ENCODE measurements at places on chromosomes 5 and 9.

DNA sequence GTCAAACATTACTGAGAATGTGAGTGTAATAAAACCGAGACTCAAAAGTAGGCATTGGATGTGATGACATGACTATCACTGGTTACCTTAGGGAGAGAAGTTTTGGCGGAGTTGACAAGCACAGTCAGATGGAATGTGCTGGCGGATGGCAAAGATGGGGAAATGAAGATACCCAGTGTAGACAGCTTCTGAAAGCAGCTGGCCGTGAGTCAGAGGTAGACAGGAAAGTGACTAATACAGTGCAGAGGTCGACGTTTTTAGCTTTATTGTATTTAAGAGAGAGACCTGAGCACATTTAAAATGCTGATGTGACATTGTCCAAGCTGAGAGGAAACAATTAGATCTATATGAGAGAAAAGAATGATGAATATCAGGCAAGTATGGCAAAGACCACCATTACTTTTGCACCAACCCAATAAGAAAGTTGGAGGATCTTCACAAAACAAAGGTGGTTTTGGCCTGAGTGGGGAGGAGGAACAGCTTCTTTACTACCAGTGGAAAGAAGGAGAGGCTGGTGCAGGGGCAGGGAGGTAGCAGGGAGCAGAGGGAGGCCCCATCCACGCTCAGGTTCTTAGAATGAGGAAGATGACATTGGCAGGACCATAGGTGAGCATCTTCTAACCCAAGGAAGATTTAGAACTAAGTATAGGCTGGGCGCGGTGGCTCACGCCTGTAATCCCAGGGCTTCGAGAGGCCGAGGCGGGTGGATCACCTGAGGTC, 36.7 kb upstream of the KCNIP1 start:
- DNase-seq = no peak

DNA sequence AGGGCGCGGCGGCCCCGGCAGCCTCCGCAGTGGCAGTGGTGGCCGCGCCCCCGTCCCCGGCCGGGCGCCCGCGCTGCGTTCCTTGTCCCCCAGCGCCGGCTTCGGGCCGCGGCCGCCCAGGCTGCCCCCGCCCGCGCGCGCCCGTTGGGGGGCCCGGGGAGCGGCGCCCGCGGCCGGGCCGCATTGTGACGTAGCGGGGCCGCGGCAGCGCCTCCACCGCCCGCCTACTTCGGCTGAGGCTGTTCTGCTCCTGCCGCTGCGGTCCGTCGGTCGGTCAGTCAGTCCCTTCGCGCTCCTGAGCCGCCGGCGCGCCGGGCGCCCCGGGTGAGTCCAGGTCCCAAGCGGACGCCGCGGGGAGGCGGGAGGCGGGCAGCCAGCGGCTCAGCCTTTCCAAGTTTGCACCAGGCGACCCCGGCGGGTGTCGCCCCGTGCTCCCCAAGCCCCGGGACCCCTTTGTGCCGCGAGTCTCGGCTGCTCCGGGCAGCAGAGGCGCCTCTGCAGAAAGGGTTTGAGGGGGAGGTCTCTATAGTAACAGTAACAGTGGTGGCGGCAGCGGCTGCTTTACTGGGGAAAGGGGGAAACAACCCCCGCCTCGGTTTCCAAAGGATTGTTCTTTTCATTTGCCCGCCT, at the start of gene SNCAIP:
Gene SNCAIP (plus strand): TSS at position 277 of the 630 bp plus-strand sequence. CDS start 78,898 bp downstream, outside the sequence.
- no peak for DNase-seq

- DNase-seq = no peak
Observed at GRCh38 chr9:119181561-119181960, 187.7 kb downstream of the BRINP1 start.

- DNase-seq = no peak
Observed at GRCh38 chr9:101480386-101480785, 44.8 kb upstream of the ALDOB start.

DNA sequence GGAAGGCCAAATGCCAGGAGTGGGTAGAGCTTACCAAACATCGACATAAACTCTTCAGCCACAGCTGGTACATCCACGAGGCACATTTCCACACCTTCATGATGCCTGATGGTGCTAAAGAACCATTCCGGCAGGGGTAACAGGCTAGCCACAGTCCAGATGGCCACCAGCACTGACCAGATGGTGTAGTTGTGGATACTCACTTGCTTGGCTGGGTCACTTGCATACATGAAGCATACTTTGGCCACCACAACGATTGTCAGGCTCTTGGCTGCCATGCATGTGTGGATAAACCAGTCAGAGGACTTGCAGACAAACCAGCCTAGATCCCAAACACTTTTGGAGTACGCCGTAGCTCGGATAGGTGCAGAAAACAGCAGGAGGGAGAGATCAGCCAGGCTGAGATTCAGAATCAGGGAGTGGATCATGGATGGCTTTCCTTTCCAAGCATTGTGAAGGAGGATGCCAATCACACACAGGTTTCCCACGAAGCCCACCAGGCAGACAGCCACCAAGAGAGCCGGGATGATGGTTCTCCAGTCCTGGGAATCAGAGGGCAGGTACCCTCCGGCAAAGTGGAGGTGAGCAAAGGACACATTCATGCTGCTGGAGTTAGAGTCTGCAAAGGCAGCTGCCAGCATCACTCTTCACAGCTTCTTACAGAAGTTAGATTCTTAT, 378 bp downstream of the GPR151 start:
- no peak for DNase-seq

Measured in stimulated activated CD8-positive, alpha-beta memory T cell treated with anti-CD3 and anti-CD28 coated beads, Interleukin-7, amount 100 ng/mL, for 1 hour (primary cell).